Fibroblast of skin of left biceps (primary cell): ENCODE measurements at places on chromosomes 4 and X.

DNA sequence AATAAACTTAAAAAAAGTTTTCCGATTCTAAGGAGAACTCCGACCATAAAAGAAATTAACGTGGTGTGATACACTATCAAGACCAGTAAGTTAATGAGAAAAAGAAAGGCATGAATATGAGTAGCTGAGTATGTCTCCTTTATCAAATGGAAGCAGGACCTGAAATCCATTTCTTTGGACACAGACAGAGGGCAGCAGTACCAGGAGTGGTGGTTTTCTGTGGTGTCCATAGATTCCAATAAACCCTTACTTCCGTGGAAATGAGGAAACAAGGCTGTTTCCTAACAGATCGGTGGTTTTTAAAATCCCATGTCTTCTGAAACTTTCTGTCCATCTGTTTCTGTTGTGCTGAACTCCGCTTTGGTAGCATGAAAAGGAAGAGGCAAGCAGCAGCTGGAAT, 128.5 kb upstream of the TSPAN5 start:
- no peak for DNase-seq

DNA sequence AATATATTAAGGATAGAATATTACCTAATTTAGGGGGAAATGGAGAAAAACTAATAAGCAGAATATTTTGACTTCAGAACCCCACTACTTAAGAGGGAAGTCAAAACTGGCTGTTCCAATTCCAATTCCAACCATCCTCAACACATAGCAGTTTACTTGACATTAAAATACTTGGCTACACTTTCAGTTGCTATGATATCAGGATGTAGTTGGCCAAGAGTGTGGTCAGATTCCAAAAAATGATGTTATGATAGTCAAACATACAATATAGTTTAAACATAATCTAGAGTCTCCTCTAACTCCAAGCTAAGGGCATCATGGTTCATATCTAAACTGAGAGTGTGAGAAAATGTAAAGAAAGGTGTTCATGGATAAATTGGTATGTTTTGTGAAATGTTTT, 16.5 kb upstream of the SMIM14 start:
- no peak for DNase-seq

GRCh38 chrX:141176586-141177451, at the start of gene LDOC1:
TSS of gene LDOC1 (minus strand) at chrX:141177129. CDS start at chrX:141177021, 108 bp downstream.
- peak; percentile 47 for DNase-seq

DNA sequence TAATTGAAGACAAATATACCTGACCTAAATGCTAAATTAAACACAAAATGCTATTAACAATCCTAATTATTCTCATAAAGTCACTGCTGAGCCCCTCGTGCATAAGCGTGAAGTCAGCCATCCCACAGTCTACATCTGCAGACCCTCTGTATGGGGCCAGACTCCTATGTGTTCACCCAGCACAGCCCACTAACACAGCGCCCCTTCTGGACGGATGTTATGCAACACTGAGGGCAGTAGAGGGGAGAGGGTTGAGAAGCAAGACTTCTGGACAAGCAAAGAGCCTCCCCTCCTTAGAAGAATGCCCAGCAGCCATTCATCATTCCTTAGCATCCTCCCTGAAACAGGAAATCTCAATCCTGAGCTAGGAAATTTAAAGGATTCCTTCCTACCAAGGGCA, 7.9 kb downstream of the TRPC3 start:
- no peak for DNase-seq

- no peak for DNase-seq
Observed at GRCh38 chr4:108450236-108450898, 170.0 kb upstream of the RPL34 start.

DNA sequence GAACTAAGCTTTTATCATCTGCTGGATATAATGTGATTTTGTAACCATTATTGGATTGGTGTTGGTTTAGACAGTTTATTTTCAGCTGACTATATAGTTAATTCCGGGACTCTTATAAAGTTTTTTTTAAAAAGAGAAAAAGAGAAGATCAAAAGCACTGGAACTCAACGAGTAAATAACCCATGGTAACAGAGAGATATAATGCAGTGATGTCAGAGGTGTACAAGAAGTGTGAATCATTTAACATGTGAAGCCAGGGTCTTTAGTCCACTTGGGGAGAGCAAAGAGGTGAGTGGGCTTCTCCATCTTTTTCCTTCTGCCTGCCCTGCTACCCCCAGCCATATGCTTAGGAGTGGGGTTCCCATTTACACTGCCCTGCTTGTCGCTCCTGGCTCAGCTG, 3.2 kb downstream of the TMEM165 start:
- DNase-seq, result no peak
